Stomach (tissue), 19 donors: ENCODE measurements at places on chromosomes 1 and 21. TPM values are rescaled to one million over a fixed set of nuclear protein-coding genes. Genes with fewer than 3 reads are reported as not detected.

GRCh38 chr1:204929487-204930154, 59.0 kb downstream of the NFASC start:
- DNase-seq, result no peak
- no peaks in the 10 kb centered on the region for H3K27me3 ChIP-seq
- no peaks in the 10 kb centered on the region for H3K36me3 ChIP-seq
- no peaks in the 10 kb centered on the region for H3K4me1 ChIP-seq
- H3K27ac ChIP-seq, result no peak overlapping the region

DNA sequence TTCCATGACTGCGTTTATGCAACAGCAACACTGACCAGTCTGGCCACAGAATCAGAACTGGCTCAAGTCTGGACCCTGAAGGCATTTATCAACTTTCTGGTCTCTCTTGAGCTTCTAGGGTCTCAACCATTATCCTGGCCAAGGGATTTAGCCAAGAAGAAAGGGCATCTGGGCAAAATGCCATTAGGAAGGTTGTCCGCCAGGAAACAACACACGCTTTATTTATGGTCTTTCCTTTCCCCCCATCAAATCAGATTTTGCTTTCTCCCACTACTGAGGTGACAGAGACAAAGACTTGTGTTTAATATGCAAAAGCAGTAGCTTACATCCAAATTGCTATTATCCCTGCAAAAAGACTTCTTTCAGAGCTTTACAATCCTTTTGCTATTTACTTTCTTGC, 81.6 kb upstream of the PPP2R5A start:
- H3K27ac ChIP-seq, result no peak overlapping the region
- peaks cover 3% of the 10 kb centered on the region for H3K4me1 ChIP-seq
- no peaks in the 10 kb centered on the region for H3K36me3 ChIP-seq
- H3K27me3 ChIP-seq, result no peaks in the 10 kb centered on the region
- H3K4me3 ChIP-seq, result no peak overlapping the region

DNA sequence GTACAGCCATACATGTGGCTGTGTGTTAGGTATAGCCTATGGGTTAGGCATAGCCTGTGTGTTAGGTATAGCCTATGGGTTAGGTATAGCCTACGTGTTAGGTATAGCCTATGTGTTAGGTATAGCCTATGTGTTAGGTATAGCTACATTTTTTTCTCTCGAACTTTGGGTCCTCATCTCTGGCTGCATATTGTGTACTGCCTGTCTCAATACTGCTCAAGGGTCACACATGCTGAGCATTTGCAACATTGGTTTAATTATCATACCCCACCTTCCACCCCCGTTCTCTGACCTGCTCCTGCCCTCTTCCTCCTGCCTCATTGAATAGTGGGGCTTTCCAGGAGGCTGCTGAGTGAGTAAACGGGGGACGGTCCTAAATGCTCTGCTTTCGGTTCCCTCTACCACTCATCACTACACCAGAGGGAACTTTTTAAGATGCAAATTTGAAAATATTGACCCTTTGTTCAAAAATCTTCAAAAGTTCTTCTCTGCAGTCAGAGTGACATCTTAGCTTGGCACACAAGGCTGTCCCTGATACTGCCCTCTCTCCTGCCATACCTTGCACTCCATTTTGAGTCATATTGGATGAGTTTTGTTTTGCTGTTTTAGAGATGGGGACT, 17.8 kb downstream of the OR2B11 start:
- H3K4me3 ChIP-seq, result no peak overlapping the region
- no peak for DNase-seq
- H3K4me1 ChIP-seq, result no peaks in the 10 kb centered on the region
- H3K27me3 ChIP-seq, result no peaks in the 10 kb centered on the region
- H3K36me3 ChIP-seq, result no peaks in the 10 kb centered on the region

TMEM63A gene
- total RNA-seq, result 82.6 TPM

DNA sequence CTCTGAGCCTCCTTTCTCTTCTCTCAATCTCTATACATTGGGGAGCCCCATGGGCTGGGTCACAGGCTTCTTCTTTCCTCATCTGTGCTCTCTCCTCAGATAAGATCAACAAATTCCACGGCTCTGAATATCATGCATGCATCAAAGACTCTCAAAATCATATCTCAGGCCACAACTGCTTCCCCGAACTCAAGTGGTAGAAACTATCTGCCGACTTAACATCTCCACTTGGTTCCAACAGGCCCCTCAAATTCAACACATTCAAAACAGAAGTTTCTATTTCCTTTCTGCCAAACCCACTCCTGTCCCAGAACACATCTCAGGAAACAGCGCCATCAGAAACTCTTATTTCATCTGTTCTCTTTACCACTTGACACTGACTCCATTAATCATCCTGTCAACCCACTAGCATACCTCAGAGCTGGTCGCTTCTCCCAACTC, 16.7 kb downstream of the DDX59 start:
- no peak overlapping the region for H3K27ac ChIP-seq
- no peak overlapping the region for H3K4me3 ChIP-seq
- no peaks in the 10 kb centered on the region for H3K27me3 ChIP-seq
- peaks cover 28% of the 10 kb centered on the region for H3K36me3 ChIP-seq
- no peaks in the 10 kb centered on the region for H3K4me1 ChIP-seq

GRCh38 chr21:42101246-42101645, 30.1 kb downstream of the UMODL1 start:
- H3K27ac ChIP-seq, result no peak overlapping the region
- no peak for DNase-seq
- no peaks in the 10 kb centered on the region for H3K36me3 ChIP-seq

DNA sequence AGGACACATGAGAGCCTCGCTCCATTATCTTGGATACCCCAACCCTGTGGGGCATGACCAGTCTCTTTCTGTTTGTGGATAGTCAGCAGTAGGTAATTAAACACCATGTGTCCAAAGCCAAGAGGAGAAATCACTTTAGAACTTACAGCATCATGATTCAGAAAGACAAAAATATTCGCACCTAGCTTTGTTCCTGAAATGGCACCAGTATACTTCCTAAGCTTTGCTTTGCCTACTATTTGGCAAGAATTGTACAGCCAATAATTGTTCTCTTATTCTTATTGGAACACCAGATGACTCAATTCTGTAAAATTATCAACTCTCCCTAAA, 24.2 kb downstream of the TNFRSF9 start:
- H3K36me3 ChIP-seq, result no peaks in the 10 kb centered on the region
- DNase-seq, result no peak
- no peak overlapping the region for H3K27ac ChIP-seq
- H3K4me1 ChIP-seq, result no peaks in the 10 kb centered on the region
- H3K4me3 ChIP-seq, result no peak overlapping the region
- H3K27me3 ChIP-seq, result no peaks in the 10 kb centered on the region

GRCh38 chr21:39452970-39453342, 1.2 kb downstream of the SH3BGR start:
- H3K4me1 ChIP-seq, result no peaks in the 10 kb centered on the region
- no peak for DNase-seq
- H3K4me3 ChIP-seq, result peak overlapping the region; percentile 29
- H3K27me3 ChIP-seq, result no peaks in the 10 kb centered on the region

GRCh38 chr1:153429266-153430165, 13.2 kb downstream of the S100A7A start:
- no peaks in the 10 kb centered on the region for H3K27me3 ChIP-seq
- H3K27ac ChIP-seq, result no peak overlapping the region
- H3K4me1 ChIP-seq, result no peaks in the 10 kb centered on the region
- no peaks in the 10 kb centered on the region for H3K36me3 ChIP-seq

GRCh38 chr1:157806431-157807149, 13.3 kb downstream of the FCRL1 start:
- no peak overlapping the region for H3K4me3 ChIP-seq
- H3K4me1 ChIP-seq, result no peaks in the 10 kb centered on the region
- no peak overlapping the region for H3K27ac ChIP-seq
- H3K27me3 ChIP-seq, result no peaks in the 10 kb centered on the region
- no peaks in the 10 kb centered on the region for H3K36me3 ChIP-seq
- DNase-seq, result no peak

- H3K4me3 ChIP-seq, result no peak overlapping the region
- no peaks in the 10 kb centered on the region for H3K4me1 ChIP-seq
- H3K27ac ChIP-seq, result no peak overlapping the region
- DNase-seq, result no peak
- H3K36me3 ChIP-seq, result no peaks in the 10 kb centered on the region
- H3K27me3 ChIP-seq, result no peaks in the 10 kb centered on the region
These were observed 29.5 kb downstream of the TMED5 start for GRCh38 chr1:93150729-93151128.

DNA sequence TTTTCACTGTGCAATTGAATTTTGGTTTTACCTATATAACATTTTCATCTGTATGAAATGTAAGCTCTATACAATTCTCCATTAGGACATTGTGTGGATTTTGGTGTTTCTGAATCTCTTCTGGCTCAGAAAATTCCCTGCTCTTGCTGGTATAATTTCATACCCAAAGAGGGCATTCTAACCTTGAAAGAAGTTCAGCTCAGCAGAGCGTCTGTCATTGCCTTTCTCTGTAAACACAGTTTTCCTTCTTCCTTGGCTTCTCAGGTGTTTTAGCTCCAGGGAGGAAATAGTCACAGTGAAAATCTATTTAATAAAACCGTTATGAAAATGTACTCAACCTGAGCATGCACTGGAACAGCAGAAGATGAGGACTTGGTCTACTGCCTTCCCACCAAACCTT, 16.0 kb downstream of the DISC1 start:
- no peaks in the 10 kb centered on the region for H3K4me1 ChIP-seq
- no peaks in the 10 kb centered on the region for H3K36me3 ChIP-seq
- no peak overlapping the region for H3K27ac ChIP-seq
- H3K27me3 ChIP-seq, result no peaks in the 10 kb centered on the region
- no peak overlapping the region for H3K4me3 ChIP-seq
- DNase-seq, result no peak

SERPINC1 gene
- not detected for total RNA-seq

DNA sequence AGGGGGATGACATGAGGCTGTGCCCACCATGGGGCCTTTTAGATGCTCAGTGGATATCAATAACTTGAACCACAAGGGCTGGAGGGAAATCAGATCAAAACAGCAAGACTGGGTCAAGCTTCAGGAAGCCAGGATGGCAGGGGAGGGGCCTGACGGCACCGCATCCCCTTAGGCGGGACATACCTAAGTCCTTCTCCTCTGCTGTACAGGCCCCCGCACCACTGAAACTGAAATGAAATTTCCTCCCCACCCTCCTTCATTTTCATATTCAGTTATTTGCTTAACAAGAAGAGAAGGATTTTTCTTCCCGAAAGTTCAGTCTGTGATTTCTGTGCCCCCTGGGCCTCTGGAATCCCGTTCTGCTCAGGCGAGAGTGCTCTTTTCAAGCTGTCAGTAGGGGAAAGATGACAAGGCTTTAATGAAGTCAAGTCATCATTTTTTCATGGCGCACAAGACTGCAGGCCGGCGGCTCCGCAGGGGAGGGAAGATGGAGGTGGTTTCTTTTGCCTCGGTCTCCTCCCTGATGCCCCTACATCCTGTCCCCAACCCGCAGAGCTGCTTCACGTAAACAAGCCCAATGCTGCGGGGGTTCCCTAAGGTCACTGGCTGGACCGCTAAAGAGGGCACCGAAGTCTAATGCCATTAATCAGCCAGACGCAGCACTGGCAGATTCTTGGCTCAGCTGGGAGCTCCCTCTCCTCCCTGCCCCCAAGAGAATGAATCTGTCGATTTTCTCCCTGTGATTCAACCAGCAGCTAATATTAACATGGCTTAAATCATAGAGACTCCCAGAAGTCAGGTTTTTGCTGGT, 264.8 kb downstream of the C1orf94 start:
- no peak overlapping the region for H3K27ac ChIP-seq
- H3K36me3 ChIP-seq, result no peaks in the 10 kb centered on the region
- no peak overlapping the region for H3K4me3 ChIP-seq
- H3K4me1 ChIP-seq, result no peaks in the 10 kb centered on the region
- no peak for DNase-seq

- no peak overlapping the region for H3K4me3 ChIP-seq
- no peak for DNase-seq
- H3K27me3 ChIP-seq, result no peaks in the 10 kb centered on the region
These were observed 51.1 kb downstream of the PRDM16 start for GRCh38 chr1:3120140-3120539.

DNA sequence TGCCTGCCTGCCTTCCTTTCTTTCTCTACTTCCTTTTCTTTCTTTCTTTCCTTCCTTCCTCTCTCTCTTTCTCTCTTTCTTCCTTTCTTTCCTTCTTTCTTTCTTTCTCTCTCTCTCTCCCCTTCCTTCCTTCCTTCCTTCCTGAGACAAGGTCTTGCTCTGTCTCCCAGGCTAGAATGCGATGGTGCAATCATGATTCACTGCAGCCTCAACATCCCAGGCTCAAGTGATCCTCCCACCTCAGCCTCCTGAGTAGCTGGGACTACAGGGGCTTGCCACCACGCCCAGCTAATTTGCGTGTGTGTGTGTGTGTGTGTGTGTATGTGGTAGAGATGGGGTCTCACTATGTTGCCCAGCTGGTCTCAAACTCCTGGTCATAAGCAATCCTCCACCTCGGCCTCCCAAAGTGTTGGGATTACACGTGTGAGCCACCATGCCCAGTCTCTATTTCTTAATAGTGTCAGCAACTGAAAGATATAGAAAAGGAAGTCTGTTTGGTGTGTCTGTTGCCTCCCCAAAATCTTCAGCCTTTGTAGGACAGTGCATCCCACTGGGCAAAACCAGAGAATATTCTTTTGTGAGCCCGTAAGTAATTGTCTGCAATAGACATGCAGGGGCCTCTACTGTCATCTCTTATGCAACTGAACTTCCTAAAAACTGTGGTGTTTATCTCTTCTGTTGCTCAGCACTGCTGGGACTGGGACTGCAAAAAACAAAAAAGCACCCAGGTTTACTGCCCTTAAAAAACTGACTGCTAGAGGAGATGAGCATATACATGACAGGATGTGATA, 20.9 kb upstream of the RAB4A start:
- no peak for DNase-seq
- no peaks in the 10 kb centered on the region for H3K27me3 ChIP-seq

DNA sequence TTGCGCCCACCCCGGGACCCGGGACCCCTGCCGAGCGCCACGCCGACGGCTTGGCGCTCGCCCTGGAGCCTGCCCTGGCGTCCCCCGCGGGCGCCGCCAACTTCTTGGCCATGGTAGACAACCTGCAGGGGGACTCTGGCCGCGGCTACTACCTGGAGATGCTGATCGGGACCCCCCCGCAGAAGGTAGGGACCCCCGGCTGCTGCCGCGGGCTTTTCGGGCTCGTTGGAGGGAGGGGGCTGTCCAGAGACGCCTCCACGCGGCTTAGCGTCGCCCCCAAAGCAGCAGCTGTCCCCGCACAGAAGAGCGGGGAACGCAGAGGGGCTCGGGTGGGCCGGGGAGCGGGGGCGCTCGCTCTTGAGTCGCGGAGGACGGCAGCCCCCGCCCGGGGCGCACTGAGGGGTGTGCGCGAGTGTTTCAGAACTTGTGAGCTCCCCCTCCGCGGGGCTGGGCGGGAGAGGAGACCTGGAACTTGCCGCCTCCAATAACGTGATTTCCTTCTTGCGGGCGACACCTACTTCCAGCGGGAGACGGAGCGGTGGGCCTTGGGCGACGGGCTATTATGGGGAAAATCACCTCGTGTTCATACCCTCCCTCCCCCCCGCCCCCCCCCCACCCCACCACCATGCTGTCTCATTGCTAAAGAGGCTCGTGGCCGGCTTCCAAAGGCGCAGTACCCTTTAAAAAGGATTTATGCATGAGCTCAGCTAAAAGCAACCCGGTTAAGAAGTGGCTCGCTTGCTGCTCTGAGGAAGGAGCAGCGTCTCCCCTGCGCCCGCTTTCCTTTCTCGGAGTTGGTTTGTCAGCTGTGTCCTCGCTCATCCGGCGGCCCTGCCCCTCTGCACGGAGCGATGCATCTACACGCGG, 664 bp downstream of the BACE2 start:
- no peaks in the 10 kb centered on the region for H3K27me3 ChIP-seq
- no peaks in the 10 kb centered on the region for H3K36me3 ChIP-seq
- H3K4me3 ChIP-seq, result peak overlapping the region; percentile 86
- peaks cover 70% of the 10 kb centered on the region for H3K4me1 ChIP-seq
- H3K27ac ChIP-seq, result peak overlapping the region; percentile 98

GRCh38 chr1:30955448-30956015, 47.0 kb upstream of the SDC3 start:
- no peak overlapping the region for H3K4me3 ChIP-seq
- no peak for DNase-seq
- peaks cover 40% of the 10 kb centered on the region for H3K36me3 ChIP-seq
- H3K4me1 ChIP-seq, result peaks cover 14% of the 10 kb centered on the region

MYOG gene
- not detected for total RNA-seq
